ENCODE measurements at places on chromosomes 13 and 19.

DNA sequence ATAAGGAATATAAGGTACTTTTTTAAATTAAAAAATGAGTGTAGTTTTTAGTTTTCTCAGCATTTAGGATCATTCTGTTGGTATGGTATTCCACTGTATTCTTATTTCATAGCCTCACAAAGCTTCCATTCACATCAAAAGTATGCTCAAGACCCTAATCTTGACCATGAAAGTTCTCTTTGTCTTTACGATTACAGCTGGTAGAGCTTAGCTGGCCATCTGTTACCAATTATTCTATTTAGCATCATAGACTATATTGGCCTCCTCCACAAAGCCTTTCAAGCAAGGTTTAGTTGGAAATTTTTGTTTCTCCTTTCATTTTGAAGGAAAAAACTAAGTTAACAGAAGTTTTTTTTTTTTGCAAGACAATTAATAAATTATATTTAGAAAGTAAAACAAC lies 245.1 kb downstream of the KCTD12 start:
- DNase-seq = no peak

GRCh38 chr13:28440774-28441504 lies 54.0 kb downstream of the FLT1 start:
- no peak for DNase-seq

DNA sequence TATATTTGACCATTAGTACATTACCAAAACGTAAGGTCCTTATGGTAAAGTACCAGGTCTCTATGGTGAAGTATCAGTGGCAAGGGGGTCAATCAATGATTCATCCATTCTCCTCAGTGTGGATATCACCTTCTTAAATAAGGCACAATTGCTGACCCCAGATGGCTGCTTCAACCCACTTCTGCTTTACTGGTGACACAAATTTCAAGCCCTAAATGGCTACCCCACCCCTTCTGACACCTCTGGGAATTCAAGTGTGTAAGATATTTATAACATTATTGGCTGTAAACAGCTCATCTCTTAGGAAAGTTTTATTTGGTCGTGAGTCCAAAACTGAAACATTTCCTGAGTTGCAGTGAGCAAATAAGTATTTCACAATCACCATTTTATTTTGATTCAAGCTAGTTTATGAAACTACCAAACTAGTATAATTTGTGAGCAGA lies 7.9 kb upstream of the WBP4 start:
- peak; percentile 66 for DNase-seq

DNA sequence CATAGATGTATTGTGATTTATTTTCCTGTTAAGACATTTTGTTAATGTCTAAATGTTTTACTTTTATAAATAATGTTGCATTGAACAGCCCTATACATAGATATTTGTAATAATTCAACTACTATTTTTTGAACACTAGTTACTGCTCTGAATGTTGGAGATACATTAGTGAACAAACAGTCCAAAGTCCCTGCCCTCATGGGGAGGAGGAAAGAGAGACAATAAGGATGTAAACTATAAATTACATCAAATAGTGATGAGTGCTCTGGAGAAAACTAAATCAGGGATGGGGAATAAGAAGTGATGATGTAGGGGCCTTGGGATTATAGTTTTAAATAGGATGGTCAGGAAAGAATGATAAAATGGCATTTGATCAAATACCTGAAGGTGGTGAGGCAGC lies 12.3 kb upstream of the INTS6 start:
- no peak for DNase-seq

- peak; percentile 34 for DNase-seq
Observed at GRCh38 chr13:21330126-21330861, 128.8 kb downstream of the ZDHHC20 start.

DNA sequence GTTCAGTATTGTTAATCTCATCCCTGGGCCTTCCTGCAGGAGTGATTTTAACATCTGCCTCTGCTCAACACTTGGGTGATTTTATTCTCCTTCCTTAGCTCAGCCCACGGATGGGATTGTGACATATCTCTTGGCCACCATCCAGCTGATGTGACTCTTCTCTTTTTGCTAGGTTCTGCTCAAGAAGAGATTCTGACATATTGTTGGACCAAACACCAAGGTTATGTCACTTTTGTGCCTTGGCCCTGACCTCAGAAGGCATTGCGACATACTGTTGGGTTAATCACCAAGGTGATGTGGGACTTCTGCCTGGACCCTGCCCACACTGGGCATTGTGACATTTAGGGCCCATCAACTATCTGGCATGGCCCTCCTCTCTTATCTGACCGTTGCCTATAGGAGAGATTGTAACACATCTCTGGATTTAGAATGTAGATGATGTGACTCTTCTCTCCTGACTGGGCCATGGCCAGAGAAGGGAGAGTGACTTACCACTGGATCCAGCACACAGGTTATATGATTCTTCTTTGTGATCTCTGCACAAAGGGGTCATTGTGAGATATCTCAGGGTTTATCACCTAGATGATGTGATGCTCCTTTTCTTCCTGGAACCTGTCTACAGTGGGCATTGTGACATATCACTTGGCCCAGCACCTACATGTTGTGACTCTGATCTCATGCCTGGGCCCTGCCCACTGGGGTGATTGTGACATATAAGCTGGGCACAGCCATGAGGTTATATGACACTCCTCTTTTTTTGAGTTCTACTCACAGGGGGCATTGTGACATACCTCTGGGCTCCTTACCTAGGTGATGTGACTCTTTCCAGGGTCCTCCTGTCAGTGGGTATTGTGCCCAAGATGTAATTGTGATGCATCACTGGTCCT lies 88.8 kb downstream of the ZNF429 start:
- no peak for DNase-seq

GRCh38 chr13:110397436-110398115 lies 90.5 kb downstream of the COL4A2 start:
- DNase-seq = peak; percentile 91

DNA sequence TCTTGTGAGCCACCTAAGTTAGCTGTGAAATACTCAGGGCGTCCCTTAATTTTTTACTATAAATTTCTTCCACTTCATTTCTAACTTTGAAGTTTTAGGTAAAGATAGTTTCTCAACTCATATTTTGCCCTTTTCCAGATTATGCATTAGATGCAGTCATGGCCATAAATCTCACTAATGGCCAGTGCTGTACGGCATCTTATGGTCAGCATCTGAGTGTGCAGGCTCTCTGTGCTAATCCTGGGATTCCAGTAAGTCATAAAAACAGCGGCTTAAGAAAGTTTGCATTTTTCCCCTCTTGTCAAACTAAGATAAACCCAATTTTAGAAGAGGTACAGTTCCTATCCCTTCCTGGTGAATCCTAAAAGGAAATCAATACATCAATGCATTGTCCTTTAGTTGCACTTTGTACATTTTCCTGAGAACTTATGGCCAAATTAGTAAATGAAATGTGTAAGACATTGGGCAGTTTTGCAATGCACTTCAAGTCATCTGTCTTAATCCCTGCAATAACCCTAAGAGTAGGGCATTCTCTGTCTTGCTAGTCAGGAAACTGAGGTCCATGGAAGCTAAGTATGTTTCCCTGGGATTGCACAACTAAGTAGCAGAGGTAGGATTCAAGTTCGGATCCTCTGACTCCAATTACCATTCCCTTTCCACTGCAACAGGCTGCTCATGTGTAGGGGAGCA lies 146.2 kb downstream of the DCT start:
- no peak for DNase-seq

DNA sequence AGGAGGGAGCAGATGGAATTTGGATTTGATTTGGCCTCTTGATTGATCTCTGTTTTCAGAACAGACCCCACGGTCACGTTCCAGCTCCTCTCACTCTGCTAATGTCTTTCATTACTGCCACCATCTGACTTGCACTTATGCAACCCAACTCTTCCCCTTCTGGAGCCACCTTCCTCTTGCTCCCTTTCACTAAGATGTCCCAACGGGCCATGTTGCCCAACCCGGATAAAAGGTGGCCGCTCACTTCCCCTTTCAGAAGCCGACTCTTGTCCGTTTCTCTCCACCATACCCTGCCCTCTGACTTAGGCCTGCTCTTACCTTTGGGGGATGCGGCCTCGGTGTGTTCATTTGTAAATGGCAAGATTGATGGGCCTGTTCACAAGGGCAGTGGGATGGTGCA lies 27.4 kb upstream of the CYP4F8 start:
- DNase-seq = no peak

- no peak for DNase-seq
Observed at GRCh38 chr19:8143041-8143440, 6.4 kb downstream of the FBN3 start.

DNA sequence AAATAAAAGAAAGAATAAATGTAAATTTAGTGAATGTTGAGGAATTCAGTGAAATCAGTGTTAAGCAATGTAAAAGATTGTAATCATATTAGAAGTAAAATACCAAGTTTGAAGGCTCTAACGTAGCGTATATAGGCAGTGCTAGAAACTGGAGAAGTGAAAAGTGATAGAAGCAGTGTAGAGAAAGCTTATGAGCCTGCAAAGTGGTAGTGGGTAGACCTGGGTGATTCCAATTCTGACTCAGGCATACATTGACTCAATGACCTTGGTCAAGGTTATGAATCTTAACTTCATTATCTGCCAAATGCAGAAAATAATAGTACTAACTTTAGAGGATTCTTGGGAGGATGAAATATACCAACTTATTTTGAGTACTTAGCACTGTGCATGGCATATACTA lies 4.1 kb downstream of the SLC10A2 start:
- DNase-seq = no peak

DNA sequence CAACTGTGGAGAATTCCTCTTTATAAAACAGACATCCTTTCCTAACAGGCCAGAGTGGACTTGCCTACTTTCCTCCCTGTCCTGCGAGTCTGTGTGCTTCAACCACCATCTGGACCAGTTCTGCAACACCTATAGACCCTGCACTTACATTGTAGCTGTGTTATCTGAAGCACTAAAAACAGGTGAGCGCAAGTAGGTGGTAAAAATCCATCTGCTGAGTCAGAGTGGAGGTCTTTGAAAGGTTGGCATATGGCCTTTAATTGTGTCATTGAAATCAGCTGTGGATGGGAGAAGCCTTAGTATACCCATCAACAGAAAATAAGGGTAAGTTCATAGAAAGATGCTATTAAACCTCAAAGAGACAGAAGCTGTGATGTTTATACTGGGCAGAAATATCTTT lies 7.6 kb upstream of the NALCN start:
- DNase-seq = no peak

- DNase-seq = peak; percentile 88
Observed at GRCh38 chr13:45280751-45281634, 60.0 kb downstream of the TPT1 start.

- DNase-seq = no peak
Observed at GRCh38 chr13:50596776-50597203, 246.7 kb downstream of the DLEU7 start.

GRCh38 chr19:24086974-24087595 lies at the start of gene ZNF254:
TSS of gene ZNF254 (plus strand) at chr19:24087187. CDS start at chr19:24087308, 121 bp downstream.
- DNase-seq = peak; percentile 97

GRCh38 chr19:51815043-51815442 lies 20.1 kb downstream of the FPR3 start:
- no peak for DNase-seq

DNA sequence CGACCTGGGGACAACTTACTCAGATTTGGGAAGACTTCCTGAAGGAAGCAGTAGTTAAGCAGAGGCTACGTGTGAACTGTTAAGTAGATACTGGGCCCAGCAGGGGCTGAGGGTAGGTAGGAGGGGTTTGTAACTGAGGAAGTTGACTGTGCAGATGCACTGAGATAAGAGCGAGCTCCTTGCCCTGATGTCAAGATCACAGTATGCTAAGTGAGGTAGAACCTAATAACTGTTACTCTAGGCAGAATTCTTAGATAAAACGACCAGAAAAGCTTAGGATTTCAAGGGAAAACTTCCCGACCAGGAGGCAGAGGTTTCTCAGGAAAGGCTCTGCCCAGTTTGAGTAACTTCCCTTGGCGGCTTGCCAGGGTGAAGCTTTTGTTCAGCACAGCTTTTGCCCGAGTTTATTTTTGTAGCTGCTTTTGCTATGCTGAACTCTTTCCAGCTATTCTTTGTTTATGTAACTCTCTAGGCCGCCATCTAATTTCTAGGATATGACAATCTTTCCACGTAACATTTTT lies 632.1 kb downstream of the DIAPH3 start:
- peak; percentile 85 for DNase-seq

- DNase-seq = no peak
Observed at GRCh38 chr19:38735257-38735686, 9.0 kb downstream of the CAPN12 start.

Measured in choroid plexus epithelial cell (primary cell).